ENCODE measurements at places on chromosomes 16 and 17.

DNA sequence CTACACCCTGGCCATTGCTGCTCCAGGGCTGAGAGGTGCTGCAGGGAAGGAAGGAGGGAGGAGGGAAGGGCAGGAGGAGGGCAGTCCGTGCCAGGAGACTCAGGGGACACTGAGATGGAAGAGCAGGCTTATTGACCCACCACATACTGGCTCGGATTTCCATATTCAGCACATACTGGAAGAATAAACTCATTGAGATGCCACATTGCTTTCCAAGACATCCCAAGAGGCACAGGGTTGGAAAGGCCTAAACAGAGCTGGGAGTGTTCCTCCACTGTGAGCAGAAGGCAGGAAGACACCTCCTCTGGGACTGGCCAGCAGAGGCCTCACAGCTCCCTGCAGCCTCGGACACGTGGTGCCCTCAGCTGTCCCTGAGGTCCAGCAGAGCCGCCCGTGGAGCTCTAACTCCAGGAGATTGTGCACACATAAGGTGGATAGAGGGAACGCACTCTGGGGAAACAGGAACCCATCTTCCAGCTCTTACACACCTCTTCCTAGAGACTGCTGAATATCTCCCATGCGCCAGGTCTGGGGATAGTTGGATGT is 17.4 kb downstream of the CCDC182 start:
- no peak for DNase-seq

- no peak for DNase-seq
These were observed 44.9 kb downstream of the MBTD1 start for GRCh38 chr17:51214920-51215319.

DNA sequence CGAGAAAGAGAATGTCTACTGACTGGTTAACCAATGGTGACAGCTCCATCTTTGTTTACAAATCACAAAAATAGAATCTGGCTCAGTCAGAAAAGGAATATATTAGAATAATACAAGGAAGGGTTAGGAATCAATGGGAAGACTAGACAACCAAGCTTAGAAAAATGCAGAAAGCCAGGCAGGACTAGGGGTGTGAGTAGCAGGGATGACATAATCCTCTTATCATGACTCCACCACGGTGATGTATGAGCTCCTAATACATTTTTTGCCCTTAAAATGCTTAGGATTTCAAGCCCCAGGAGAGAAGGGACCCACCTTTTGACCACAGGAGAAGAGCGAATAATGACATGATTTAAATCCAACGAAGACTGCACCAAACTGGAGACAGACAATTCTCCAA is 252.3 kb downstream of the CHD9NB start:
- no peak for DNase-seq

DNA sequence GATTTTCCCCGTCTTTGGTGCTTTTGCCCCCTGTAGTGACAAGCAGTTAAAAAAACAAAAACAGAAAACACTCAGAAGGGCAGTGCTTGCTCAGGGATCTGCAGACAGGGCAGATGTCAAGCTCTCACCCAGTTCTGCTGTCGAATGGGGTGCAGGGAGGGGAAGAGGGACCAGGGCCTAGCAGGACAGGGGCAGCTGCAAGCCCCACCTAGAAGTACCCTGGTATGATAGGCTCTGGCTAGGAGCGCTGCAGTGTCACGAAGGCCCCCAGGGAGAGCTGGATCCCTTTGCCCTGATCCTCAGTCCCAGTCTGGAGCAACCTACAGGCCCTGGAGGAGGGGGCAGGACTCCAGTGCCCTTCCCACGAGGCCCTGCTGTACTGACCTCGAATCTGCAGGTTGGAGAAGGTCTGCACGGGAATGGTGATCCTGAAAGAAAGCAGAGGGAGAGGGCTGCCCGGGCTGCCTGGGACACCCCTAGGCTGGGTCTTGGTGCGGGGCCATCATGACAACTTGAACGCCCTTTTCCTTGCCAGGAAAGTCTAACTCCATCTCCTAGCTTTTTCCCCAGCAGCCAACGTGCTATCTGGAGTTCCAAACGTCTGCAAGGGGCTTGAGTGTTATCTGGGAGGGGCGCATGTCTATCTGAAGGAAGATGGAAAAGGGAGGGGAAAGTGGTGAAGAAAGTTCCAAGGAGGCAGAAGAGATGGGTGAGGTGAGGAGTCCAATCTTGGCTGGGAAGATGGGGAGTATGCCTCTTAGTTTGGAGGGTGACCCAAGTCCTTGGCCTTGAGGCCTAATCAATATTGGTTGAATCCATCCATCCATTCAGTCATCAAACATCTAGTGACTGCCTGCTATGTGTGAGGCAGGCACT is 4.8 kb downstream of the GFAP start:
- DNase-seq, result no peak

GRCh38 chr16:24745791-24746190 is 16.3 kb downstream of the TNRC6A start:
- DNase-seq, result no peak

DNA sequence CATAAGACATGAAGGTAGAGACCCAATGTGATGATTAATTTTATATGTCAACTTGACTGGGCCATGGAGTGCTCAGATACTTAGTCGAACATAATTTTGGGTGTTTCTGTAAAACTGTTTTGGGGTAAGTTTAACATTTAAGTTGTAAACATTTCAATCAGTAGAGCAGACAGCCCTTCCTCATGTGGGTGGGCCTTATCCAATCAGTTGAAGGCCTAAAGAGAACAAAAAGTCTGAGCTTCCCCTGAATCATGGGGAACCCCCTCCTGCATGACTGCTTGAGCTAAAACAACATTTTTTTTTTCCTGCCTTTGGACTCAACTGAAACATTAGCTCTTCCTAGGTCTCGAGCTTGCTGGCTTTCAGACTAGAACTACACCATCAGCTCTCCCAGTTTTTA is 327.3 kb upstream of the SOX9 start:
- no peak for DNase-seq

GRCh38 chr16:83433201-83433600 is 374.6 kb upstream of the HSBP1 start:
- DNase-seq, result no peak
